ENCODE measurements at places on chromosomes 7 and 10.

GRCh38 chr10:122141821-122142640 is 129.1 kb upstream of the BTBD16 start:
- no peak for DNase-seq

DNA sequence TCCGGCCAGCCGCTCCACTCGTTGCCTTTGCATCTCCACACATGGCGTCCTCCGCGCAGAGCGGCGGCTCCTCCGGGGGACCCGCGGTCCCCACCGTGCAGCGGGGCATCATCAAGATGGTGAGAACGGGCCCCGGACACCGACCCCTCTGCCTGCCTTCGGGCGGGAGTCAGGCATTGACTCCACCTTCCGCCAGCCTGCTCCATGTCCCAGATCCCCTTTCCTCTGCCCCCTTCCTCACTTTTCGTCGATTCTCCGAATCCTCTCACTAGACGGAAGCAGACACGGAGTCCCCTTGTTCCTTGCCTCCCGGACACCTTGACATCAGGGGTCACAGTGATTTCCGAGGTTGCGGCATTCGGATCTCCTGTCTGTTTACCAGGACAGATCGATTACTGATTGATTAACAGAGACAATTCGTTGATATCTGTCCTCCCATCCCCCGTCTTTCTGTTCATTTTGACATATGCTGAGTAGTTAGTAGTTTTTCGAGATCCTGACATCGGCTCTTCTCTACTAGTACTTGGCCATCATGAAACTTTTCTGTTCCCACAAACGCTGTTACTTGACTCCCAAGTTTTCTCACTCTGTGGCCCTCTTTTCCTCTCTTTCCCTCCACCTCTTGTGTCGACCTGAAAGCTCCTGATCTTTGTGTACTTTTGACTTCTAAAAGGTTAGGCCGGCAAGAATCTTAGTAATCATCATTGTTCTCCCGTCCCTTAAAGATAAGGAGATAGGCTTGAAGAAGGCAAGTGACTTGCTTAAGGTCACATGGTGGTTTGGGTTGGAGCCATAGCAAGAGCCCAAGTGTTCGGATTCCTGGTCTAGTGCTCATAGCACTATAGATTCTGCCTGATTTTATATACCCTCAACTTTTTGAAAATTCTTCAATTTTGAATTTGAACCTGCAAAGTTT is 597 bp downstream of the SND1 start:
- no peak for DNase-seq

- no peak for DNase-seq
Measured at GRCh38 chr7:128189231-128189930, 51.7 kb upstream of the LEP start.

GRCh38 chr7:105461518-105461917 is 60.6 kb downstream of the PUS7 start:
- DNase-seq = no peak

- DNase-seq = no peak
Measured at GRCh38 chr7:148858489-148858888, 25.6 kb downstream of the EZH2 start.

DNA sequence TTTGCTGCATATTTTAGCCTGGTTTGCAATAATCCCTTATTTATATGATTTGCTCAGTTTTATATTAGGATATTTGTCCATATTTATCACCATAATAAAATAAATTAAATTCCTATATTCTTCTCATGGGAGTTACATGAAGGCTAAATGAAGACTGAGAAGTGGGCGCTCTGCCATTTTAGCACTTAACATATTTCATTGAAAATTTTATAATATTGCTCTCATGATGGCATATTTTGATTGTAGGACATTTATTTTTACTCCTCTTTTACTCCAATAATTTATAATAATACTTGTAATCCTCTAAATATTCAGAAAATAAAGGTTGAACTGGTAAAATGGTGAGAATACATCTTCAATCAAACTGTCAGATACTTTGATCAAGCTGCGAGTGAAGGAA is 99.8 kb upstream of the SEMA3A start:
- DNase-seq = no peak

GRCh38 chr10:50347394-50347802 is 96.1 kb upstream of the ASAH2 start:
- no peak for DNase-seq

DNA sequence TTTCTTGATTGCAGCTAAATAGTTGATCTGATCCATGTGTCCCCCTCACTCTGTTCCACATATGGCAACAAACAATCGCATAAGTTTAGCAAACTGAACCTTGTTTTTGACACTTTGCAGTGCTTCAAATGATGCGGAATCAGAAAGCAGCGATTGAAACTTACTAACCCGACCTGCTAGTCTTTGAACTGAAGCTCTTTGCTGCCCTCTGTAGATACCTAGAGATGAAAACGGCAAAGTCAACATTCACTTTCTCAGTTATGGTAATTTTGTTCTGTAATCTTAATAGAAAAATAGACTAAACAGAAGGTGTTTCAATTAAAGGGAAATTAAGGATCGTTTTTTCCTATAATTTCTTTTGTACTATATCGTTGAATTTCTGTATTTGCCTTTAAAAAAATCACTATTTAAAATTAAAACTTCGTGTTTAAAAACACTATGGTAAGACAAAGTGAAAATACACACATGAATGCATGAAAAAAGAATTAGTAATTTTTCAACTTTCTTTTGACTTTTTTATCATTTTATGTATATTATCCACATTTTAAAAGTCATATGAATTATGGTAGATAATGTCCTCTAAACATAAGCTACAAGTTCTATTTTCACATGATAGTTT is 276.5 kb downstream of the MAGI2 start:
- no peak for DNase-seq

DNA sequence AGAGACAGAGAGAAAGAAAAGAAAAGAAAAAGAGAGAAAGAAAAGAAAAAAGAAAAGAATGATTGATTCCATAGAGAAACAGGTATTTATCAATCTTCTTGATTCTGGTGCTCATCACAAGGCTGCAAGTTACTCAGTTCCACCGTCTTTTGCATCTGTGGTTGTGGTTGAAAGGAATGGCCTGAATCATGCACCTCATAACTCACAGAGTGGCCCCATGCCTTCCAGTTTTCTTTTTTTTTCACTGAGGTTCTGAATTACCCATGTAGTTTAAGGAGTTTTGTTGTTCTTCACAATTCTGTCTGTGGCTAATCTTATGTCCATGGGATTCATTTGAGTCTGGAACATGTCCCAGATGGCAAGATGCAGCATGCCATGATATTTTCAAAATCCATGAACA is 156.0 kb downstream of the ZNF33B start:
- no peak for DNase-seq

- DNase-seq = no peak
Measured at GRCh38 chr7:158863611-158864506, 7.5 kb downstream of the DYNC2I1 start.

- no peak for DNase-seq
Measured at GRCh38 chr7:123271856-123272255, 72.1 kb upstream of the SLC13A1 start.

GRCh38 chr10:22683140-22683389 is 31.3 kb downstream of the PIP4K2A start:
- DNase-seq = no peak

DNA sequence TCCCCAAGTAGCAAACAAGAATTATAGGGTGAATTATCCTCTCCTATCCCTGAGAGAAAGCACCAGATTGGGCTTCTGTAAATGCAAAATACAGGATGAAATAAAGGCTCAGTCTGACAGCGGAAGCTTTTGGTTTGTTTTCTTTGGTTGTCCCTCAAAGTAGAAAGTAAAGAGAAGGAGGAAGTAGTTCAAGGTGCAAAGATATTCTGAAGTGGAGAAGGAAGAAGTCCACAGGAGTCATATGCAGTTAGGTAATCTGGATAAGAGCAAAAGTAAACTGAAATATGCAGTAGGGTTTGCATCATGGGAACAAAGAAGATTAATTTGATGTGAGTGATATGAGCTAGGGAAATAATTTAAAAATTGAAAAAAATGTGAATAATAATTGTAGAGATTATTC is 1071.9 kb downstream of the CNTNAP2 start:
- no peak for DNase-seq

- DNase-seq = no peak
Measured at GRCh38 chr7:24521917-24522623, 51.2 kb upstream of the PALS2 start.

GRCh38 chr7:30553141-30553540 is 41.5 kb upstream of the GARS1 start:
- no peak for DNase-seq

Data from DMS79 (cell line).